Suppressor macrophage (primary cell): ENCODE measurements at places on chromosomes 7 and 10.

GRCh38 chr7:105976868-105977267 lies 13.8 kb downstream of the CDHR3 start:
- DNase-seq: no peak

- DNase-seq: no peak
Measured at GRCh38 chr10:15112657-15113056, 15.5 kb downstream of the RPP38 start.

DNA sequence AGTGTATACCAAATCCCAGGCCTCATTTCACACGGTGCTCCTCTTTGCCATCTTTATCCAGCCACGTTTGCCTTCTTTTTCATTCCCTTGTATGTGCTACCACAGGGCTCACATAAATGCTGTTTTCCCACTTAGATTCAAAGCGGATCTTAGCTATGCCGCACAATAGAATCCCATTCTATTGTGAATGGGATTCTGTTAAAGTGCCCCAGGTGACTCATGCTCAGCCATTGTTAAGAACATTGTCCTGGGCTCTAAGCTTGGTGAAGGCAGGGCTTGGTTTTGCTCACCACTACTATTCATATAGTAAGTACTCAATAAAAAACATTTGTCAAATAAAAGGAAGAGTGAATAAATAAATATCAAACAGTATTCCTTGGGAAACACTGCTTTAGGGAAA lies 72.3 kb upstream of the PHYHIPL start:
- no peak for DNase-seq

- no peak for DNase-seq
Measured at GRCh38 chr10:76736392-76736791, 901.2 kb downstream of the KCNMA1 start.
